Eye (tissue), 1 donor: ENCODE measurements at places on chromosomes 2 and 18.

DNA sequence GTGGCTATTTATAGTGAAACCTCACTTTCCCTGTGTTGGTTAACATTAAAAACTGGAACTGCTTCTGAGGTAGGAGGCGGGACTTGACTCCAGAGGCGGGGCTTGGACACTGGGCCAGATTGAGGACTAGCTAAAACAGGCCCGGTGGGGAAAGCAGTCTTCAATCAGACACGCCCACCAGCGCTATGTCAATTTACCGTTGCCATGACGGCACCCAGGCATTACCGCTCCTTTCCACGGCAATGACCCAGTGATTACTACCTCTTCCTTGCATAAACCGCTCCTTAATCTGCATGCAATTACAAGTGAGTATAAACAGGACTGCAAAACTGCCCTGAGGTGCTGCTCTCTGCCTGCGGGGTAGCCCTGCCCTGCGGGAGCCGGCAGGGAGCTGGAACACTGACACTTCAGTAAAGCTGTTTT is 35.3 kb downstream of the LRRFIP1 start:
- DNase-seq = peak; percentile 95

- no peak for DNase-seq
Observed at GRCh38 chr2:194411221-194411620, 1245.8 kb upstream of the SLC39A10 start.

GRCh38 chr2:192230889-192231453 is 36.2 kb upstream of the TMEFF2 start:
- no peak for DNase-seq

DNA sequence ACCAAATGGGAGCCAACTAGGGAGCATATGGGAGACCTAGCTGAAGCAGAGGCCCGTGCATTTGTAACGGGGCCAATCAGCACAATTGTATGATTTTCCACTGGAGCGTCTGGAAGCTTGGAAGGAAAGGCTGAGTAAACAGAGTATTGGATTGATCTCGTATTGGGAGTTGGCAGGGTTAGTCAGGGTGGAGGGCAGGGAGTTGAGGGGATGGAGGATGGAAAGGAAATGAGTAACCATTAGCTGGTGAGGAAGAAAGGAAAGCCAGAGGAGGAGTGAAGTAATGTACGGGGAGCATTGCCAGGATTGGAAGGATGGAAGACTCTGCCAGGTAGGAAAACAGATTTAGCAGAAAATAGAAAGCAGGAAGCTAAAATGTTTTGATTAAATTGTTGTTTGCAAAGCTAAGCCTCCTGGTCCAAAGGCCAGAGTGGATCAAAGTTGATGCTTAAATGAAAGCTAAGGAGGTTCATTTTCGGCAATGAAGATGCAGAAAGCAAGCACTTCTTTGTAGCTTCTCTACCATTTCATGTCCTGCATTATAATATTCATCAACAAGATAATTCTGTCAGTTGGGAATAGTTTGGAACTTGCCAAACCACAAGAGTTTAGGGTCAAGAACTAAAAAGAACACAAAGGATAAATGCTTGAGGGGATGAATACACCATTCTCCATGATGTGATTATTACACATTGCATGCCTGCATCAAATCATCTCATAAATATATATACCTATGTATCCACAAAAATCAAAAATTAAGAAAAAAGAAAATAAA is 75.6 kb upstream of the TTN start:
- DNase-seq = no peak

GRCh38 chr2:174678395-174678794 is 80.8 kb upstream of the WIPF1 start:
- DNase-seq = no peak

DNA sequence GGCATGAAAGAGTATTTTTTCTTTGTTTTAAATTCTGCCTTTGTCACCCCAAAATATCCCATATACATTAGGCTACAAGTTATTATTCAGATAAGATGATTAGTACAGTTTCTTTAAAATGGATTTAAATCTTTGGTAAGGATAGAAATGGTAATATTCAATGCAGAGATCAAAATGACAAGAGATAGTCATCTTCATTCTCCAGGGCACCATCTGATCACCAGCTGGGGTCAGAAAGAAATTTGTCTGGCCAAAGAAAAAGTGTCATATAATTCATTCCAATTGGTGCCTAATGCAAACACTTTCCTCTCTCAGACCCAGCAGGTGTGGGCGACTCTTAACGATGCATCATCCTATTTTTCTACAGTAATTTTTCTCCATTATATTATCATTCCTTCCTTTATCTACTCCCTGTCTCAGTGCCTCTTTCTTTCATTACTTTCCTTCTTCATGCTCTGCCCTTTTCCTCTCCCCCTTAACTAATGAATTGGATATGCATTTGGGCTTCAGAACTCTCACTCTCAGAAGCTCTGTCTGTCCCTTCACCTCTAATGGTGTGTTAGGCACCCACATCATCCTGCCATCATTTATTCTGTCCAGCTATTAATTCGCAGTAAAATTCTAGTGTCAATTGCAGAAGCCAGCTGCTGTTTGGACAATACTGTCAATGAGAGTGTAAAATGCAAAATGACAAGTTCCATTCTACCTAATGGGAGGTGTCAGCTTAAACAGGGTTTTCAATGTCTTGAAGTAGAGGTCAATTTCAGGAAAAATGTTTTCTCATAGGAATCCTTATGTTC is 570.5 kb downstream of the TDRD15 start:
- DNase-seq = peak; percentile 38

DNA sequence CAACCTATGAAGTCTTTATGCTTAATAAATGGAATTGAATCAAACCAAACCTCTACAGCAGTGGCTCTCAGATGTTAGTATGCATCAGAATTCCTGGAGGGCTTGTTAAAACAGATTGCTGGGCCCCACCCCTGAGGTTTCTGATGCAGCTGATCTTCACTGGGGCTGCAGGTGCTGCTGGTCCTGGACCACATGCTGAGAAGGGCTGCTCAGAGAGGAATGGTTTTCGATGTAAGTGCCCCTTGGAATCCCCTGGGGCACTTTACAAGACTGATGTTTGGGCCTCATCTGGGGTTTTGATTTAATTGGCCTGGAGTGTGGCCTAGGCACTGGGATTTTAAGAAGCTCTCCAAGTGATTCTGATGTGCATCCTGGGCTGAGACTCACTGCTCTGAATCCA is 403.8 kb upstream of the HS6ST1 start:
- DNase-seq = peak; percentile 75

- DNase-seq = no peak
Observed at GRCh38 chr2:21393173-21393572, 269.4 kb downstream of the TDRD15 start.

DNA sequence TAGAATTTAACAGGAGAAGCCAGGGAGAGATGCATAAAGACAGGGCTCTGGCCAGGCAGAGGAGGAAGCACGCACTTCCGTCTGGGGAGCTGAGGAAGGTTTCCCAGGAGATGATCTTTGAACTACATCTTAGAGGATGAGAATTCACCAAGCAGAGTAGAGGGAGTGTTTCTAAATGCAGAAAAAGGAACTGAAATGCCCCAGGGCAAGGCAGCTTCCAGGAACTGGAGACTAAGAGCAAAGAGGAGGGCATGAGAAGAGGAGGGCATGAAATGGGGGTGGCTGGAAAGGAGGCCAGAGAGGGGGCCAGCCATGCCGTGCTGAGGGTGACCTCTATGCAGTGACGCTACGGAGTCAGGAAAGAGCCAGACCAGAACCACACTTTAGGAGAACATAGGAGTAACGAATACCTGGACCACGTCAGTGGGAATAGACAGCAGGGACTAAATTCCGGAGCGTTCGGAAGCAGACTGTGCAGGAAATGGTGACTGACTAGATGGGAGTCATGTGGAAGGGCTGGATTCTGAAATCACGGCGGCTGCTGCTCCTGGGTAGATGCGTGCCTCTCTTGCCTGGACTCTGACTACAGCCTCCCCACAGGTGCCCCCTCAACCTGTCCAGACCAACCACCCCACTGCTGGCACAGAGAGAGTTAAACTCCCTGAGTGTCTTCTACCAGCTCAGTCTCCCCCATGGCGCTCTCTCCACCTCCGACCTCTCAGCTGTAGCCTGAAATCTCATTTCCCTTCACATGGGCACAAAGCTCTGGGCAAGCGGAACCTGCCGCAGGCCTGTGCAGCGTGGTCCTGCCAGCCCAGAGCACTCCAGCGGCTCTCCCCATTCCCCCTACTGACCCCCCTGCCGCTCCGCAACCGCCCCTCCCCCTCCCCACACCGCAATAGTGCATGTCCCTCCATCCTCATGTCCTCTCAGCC is 87.0 kb upstream of the RTN4 start:
- DNase-seq = peak; percentile 55

GRCh38 chr18:62172298-62172697 is 14.6 kb downstream of the PIGN start:
- no peak for DNase-seq
